Progenitor cell of endocrine pancreas (in vitro differentiated cells): ENCODE measurements at places on chromosomes 1 and 21.

GRCh38 chr1:103761896-103762295 lies 12.2 kb downstream of the AMY1C start:
- no peak for DNase-seq

- no peak for DNase-seq
Observed at GRCh38 chr1:206686478-206687249, 2.0 kb downstream of the MAPKAPK2 start.

DNA sequence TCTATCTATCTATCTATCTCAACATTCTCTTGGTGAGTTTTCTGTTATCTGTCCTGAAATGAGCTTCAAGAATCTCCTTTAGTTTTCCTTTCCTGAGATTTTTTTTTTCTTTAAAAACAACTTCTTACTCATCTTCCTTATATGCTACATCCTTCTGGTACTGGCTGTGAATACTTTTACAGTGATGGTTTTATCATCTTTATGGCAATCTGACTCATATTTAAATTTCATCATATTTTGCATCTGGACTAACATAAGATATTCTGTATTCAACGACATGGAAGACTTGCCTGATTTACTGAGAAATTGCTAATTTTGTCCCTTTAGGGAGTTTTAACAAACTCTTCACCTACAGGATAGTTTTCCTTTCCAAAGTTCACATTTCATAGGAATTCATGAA lies 33.0 kb downstream of the PDE4B start:
- DNase-seq, result no peak

DNA sequence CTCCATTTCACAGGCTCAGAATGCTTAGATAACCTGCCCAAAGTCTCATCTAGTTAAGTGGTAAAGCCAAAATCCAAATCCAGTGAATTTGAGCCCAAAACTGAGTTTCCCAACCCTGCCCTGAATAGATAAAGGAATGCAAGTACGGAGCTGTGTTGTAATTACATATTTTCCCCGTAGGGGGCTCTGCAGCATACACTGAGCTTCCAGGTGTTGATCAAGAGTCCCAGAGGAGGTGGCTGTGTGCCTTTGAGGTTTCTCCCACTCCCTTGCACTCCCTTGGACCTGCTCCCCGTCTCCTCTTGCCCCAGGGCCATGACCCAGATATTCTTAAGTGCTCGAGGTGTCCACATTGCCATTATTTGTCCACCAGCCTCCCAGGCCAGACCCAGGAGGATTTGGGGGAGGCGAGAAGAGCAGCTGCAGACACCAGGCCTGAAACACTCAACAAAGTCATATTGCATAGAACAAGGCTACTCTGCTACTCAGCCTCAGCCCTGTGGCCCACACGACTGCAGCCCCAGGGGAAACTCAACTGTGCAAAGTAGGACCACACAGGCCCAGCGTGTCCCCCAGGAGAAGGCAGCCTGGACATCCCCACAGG lies 18.4 kb upstream of the LY9 start:
- no peak for DNase-seq

GRCh38 chr1:86866665-86867064 lies 47.3 kb downstream of the SELENOF start:
- no peak for DNase-seq

DNA sequence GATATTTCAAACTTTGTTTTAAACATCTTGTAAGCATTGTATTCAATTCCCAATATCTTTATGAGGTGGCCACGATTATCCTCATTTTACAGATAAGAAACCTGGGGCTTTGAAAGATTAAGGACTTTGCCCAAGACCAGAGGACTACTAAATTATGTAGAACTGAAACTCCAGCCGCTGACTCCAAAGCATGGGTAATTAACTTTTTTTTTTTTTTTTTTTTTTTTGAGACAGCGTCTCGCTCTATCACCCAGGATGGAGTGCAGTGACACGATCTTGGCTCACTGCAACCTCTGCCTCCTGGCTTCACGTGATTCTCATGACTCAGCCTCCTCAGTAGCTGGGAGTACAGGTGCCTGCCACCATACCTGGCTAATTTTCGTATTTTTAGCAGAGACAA lies 68.7 kb downstream of the ALG14 start:
- DNase-seq, result no peak
